RWPE2 (cell line): ENCODE measurements at places on chromosomes 7 and 10.

DNA sequence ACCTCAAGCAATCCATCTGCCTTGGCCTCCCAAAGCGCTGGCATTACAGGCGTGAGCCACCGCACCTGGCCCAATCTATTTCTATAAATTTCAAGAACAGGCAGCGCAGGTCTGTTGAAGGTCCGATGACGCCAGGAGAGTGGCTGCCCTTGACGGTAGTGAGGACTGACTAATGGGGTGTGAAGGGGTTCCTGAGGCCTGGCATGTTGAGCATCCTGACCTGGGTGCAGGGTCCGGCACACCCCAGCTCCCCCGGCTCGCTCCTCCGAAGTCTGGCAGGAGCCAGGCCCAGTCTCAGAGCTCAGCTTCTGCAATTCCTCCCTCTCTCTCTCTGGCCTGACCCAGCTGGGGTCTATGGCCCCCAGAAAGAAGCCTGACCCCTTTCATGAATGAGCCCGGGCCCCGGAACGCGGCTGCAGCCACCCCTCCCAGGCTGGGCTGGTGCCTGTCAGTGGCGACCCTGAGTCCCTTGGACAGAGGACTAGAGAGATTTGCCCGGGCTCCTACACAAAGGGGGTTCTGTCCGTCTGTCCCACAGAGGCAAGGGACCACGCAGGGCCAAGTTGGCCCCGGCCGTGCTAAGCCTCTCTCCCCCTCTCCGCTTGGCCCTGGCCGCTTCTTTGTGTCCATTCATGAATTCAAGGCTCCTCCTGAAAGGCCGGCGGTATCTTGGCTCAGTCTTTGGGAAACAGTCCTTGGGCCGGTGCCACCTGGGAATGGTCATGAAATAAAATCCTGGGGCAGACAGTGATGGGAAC lies 18.8 kb downstream of the MMD2 start:
- no peak for DNase-seq
- H3K27ac ChIP-seq, result no peak overlapping the region
- H3K4me3 ChIP-seq, result no peak overlapping the region
- H3K27me3 ChIP-seq, result no peaks in the 10 kb centered on the region

- H3K4me3 ChIP-seq, result no peak overlapping the region
- H3K27ac ChIP-seq, result peak overlapping the region; percentile 80
- DNase-seq, result no peak
- H3K36me3 ChIP-seq, result no peaks in the 10 kb centered on the region
- no peaks in the 10 kb centered on the region for H3K27me3 ChIP-seq
Observed at GRCh38 chr10:4533621-4534020, 292.4 kb upstream of the AKR1E2 start.

DNA sequence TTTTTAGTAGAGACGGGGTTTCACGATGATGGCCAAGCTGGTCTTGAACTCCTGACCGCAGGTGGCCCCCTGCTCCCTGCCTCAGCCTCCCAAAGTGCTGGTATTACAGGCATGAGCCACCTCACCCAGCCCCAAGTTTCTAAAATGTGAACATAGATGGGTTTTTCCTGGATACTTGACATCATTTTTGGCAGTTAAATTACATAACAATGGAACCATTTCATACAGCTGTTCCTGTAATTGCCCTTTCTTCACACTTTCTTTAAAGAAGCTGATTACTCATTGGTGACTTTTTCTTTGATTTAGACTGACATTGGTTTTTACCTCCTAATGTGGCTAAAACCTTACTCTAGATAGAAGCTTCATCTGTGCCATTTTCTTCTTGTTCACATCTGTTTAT lies 5.9 kb downstream of the ZKSCAN1 start:
- peaks cover 29% of the 10 kb centered on the region for H3K4me1 ChIP-seq
- no peaks in the 10 kb centered on the region for H3K27me3 ChIP-seq
- no peak overlapping the region for H3K27ac ChIP-seq

DNA sequence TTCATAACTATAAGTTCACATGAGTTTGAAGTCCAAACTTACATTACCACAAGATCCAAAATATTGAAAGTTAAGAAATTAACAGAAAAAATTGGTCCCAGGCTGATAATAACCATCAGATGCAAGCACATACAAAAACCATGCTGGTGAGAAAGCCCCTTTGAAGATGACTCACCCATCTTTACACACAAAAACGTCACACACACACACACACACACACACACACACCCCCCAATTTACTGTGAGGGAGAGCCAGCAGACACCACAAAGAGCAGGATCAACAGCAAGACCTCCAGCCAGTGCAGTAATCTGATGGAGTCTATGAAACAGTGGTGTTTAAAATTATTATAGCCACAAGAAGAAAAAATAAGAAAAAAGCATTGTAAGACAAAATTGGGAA lies 50.1 kb upstream of the DRGX start:
- no peaks in the 10 kb centered on the region for H3K4me1 ChIP-seq
- no peaks in the 10 kb centered on the region for H3K36me3 ChIP-seq
- no peak overlapping the region for H3K27ac ChIP-seq
- no peak for DNase-seq

DNA sequence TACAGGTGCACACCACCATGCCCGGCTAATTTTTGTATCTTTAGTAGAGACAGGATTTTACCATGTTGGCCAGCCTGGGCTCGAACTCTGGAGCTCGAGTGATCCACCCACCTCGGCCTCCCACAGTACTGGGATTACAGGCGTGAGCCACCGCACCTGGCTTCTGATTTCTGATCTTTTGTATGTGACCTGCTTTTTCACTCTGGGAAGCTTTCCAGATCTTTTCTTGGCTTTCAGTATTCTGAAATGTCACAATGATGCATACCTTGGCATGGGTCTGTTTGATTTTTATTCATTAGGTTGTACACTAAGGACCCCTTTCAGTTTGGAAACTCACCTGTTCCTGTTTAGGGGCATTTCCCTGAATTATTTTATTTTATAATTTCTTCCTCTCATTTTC lies 41.6 kb downstream of the PROSER2 start:
- DNase-seq, result no peak
- H3K27ac ChIP-seq, result peak overlapping the region; percentile 98
- H3K4me3 ChIP-seq, result no peak overlapping the region
- no peaks in the 10 kb centered on the region for H3K27me3 ChIP-seq
- no peaks in the 10 kb centered on the region for H3K4me1 ChIP-seq

GRCh38 chr7:101845974-101846373 lies 28.5 kb downstream of the CUX1 start:
- no peaks in the 10 kb centered on the region for H3K4me1 ChIP-seq
- DNase-seq, result no peak
- no peak overlapping the region for H3K27ac ChIP-seq

- H3K36me3 ChIP-seq, result no peaks in the 10 kb centered on the region
- no peaks in the 10 kb centered on the region for H3K4me1 ChIP-seq
Observed at GRCh38 chr7:69282946-69283345, 315.3 kb upstream of the AUTS2 start.

GRCh38 chr10:26621889-26622711 lies 75.4 kb upstream of the PDSS1 start:
- peaks cover 7% of the 10 kb centered on the region for H3K4me1 ChIP-seq
- H3K36me3 ChIP-seq, result no peaks in the 10 kb centered on the region
- H3K27me3 ChIP-seq, result peaks cover 2% of the 10 kb centered on the region
- H3K4me3 ChIP-seq, result peak overlapping the region; percentile 25
- peak overlapping the region; percentile 39 for H3K27ac ChIP-seq

- H3K4me1 ChIP-seq, result no peaks in the 10 kb centered on the region
- H3K27ac ChIP-seq, result no peak overlapping the region
- no peak for DNase-seq
Observed at GRCh38 chr10:35268323-35268722, 68.0 kb upstream of the CCNY start.

GRCh38 chr10:16440396-16441133 lies 3.8 kb downstream of the PTER start:
- H3K36me3 ChIP-seq, result peaks cover 3% of the 10 kb centered on the region; the same call in 1 of the 2 replicates
- H3K4me3 ChIP-seq, result no peak overlapping the region
- DNase-seq, result no peak
- H3K27me3 ChIP-seq, result no peaks in the 10 kb centered on the region
- H3K27ac ChIP-seq, result peak overlapping the region; percentile 19

DNA sequence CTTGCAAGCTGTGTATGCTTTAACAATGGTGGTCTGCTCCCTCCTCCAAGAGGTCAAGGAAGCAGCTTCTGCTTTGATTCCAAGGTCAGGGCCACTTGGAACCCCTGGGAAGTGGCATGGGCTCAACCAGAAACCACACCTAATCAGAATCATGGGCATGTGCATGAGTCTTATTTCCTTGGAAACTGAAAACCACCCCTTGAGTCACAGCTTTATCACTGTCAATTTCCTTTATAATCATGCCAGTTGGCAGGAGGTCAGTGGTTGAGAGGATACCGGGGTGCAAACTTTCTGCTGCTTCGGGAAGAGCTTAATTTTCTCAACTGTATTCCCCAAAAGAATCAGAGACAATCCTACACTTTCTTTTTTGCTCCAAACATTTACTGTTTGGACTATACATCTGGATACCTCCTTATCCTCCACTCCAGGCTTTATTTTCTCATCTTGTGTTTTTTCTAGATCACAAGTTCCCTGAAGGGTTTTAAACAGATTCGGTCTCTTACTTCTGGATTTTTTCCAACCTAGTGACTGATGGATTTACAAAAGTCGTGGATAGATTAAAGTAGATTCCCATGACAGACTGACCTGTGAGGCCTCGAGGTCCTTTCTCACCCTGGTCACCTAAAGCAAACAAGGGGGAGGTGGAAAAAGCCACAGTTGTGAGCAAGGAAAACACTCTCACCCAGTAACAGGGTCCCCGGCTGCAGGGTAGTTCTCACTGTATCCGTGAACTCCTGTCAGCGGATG lies 36.0 kb downstream of the COL17A1 start:
- H3K36me3 ChIP-seq, result peaks cover 100% of the 10 kb centered on the region
- H3K4me3 ChIP-seq, result no peak overlapping the region
- peak overlapping the region; percentile 50 for H3K27ac ChIP-seq
- no peaks in the 10 kb centered on the region for H3K27me3 ChIP-seq

DNA sequence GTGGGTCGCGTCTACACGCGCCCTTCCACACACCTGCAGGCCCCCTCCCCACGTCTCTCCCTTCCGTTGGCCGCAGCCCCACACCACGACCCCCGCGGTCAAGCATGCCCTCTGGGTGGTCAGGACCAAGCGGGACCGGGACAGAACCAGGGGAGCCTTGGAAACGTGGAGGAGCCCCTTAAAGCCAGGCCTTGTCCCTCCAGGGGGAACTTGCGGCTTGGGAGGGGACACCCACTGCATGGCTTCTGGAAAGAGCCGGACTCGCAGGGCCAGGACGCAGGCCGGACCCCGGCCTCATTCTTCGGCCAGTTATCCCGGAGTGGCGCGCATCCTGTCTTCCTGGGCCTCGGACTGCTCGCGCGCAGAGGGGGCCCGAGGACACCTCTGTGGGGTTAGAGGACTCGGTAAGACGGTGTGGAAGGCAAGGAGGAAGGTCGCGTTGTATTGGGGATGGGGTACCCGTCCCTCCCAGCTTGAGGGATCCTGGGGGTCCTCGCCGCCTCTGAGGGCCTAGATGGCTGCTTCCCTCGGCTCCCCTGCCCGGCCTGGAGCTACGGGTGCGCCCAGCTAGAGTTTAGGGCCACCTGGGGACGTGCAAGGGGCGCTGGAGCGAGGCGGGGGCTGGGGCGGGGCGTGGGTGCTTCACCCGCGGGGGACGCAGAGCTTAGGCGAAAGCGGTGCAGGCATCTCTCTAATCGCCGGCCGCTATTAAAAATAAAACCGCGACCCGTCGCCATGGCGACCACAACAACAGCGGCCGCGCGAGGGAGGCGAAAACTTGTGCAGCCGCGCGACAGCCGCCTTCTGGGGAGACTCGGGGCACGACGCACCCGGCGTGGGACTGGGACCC lies 1.8 kb upstream of the PDGFA start:
- H3K36me3 ChIP-seq, result no peaks in the 10 kb centered on the region
- H3K4me1 ChIP-seq, result peaks cover 11% of the 10 kb centered on the region
- H3K4me3 ChIP-seq, result peak overlapping the region; percentile 23
- DNase-seq, result no peak
- H3K27ac ChIP-seq, result no peak overlapping the region
- H3K27me3 ChIP-seq, result no peaks in the 10 kb centered on the region

GRCh38 chr7:143908120-143908519 lies 6.1 kb upstream of the TCAF1 start:
- no peaks in the 10 kb centered on the region for H3K27me3 ChIP-seq
- no peak for DNase-seq
- no peak overlapping the region for H3K27ac ChIP-seq
- no peak overlapping the region for H3K4me3 ChIP-seq

DNA sequence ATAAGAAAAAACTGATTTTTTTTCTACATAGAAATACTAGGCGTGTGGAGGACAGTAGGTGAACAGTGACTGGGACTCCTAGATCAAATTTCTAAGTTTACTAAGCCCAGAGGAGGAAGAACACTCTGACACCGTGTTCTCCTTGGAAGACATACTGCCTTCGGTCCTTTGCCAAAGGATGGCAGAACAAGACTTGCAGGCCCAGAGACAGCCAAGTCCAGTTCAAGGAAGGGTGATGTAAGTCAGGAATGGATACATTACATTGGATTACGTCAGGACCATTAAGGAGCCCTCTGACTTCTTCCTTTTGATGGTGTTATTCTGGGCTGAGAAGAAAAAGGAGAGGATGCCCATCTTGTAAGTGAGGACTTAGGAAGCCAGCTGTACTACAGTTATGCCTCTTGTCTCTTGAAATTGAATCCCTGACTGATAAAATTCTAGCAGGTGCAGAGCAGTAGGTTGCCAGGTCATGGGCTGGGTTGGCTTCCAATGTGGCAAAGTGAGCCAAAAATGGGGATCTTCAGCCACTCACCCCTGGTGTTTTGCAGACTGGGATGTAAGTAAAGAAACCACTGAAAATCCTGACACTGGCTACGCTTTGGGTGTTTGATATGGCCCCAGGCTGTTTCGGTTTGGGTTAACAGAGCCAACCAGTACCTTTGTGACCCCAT lies 45.1 kb downstream of the RELN start:
- H3K4me1 ChIP-seq, result no peaks in the 10 kb centered on the region
- no peak overlapping the region for H3K27ac ChIP-seq
- DNase-seq, result no peak
- H3K4me3 ChIP-seq, result no peak overlapping the region
- no peaks in the 10 kb centered on the region for H3K27me3 ChIP-seq

GRCh38 chr10:3926258-3926657 lies 141.2 kb upstream of the KLF6 start:
- H3K27me3 ChIP-seq, result no peaks in the 10 kb centered on the region
- no peak overlapping the region for H3K27ac ChIP-seq
- H3K4me1 ChIP-seq, result peaks cover 14% of the 10 kb centered on the region
- no peaks in the 10 kb centered on the region for H3K36me3 ChIP-seq
- H3K4me3 ChIP-seq, result no peak overlapping the region

DNA sequence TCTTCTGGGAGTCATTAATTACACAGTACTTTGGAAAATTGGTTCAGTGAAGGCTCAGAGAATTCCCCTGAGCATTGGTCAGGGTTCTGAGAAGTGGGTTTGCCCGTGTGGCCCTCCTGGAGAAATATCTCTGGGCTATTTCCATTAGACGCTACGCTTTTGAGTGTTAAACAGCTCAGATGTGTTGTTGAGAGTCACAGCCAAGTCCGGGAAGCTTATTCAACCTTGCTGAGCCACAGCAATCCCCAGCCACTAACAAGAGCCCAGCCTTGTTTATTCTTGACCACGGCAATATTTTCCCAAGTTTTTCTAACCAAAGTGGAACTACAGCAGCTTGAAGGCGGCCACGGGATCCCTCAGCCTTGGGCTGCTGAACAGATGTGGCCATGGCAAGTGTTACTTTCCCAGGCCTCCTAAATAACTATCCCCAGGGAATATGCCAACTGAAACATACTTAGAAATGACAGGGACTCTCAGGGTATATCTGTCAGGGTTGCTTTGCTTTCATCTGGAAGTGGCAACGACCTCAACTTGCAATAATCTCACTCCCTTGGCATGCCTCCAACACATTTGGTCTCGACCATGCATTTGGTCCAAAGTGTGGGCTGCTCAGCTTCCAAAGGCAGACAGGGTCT lies 214.7 kb downstream of the EMX2 start:
- peaks cover 5% of the 10 kb centered on the region for H3K27me3 ChIP-seq
- no peak overlapping the region for H3K27ac ChIP-seq
- H3K36me3 ChIP-seq, result no peaks in the 10 kb centered on the region
- no peak for DNase-seq
- H3K4me3 ChIP-seq, result no peak overlapping the region
